Fibroblast of upper back skin (primary cell): ENCODE measurements at places on chromosomes 5 and 9.
A peak's percentile ranks its signal among the peaks of the same experiment; 100 is the strongest.

- DNase-seq = no peak
Observed at GRCh38 chr5:2142456-2142954, 259.8 kb upstream of the IRX4 start.

DNA sequence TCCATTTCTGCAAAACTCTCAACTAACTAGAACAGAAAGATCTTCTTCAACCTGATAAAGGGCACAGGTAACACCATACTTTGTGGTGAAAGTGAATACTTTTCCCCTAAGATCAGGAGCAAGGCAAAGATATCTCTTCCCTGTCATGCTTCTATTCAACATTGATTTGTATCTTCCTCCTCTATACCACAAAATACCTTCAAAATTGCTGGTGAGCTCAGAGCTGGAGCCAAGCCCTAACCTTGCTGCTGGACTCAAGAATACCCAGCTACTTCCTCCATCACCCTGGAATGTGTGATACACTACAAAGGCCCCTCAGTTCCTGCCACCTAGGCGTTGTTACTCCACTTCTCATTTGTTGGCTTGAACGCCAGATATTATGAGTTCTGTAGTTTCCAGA is 499.0 kb downstream of the ACTL7B start:
- DNase-seq = peak; percentile 32

DNA sequence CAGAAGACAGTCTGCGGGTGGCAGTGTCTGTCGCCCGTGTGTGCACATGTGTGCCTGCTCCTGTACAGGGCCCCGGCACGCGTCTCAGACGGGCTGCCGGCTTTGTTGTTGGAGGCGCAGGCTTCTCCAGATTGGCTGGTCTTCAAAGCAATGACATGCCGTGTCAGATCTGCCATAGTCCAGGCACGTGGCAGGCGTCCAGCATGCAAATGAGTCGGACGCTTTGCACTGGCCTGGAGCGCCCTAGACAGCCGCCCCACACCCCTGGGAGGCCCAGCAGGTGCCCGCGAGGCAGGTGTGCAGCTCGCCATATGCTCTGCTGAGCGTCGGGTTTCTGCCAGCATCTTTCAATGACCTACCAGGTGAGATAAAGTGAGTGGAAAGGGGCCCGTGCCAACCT is 71.5 kb downstream of the GADD45G start:
- no peak for DNase-seq

DNA sequence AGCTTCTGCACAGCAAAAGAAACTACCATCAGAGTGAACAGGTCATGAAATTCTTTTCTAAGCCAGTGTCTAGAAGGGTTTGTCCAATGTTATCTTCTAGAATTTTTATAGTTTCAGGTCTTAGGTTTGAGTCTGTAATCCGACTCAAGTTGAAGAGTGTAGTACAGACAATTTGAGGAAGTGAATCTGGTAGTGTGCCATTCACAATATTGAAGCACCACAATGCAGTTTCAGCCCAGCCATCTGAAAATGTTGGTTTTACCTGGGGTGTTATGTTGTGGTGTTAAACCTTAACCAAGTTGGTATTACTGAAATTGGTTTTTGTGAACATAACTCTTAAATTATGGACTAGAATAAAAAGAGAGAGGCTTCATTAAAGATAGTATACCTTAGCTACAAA is 77.2 kb downstream of the ADAMTS16 start:
- DNase-seq = no peak

GRCh38 chr5:175550055-175550805 is 71.9 kb downstream of the SFXN1 start:
- no peak for DNase-seq

- no peak for DNase-seq
Observed at GRCh38 chr9:22413884-22414283, 32.7 kb upstream of the DMRTA1 start.

- DNase-seq = no peak
Observed at GRCh38 chr9:126661521-126662251, 48.0 kb downstream of the LMX1B start.

- no peak for DNase-seq
Observed at GRCh38 chr5:154162539-154163151, 27.9 kb upstream of the GALNT10 start.

GRCh38 chr9:127522727-127523126 is 71.4 kb downstream of the LRSAM1 start:
- peak; percentile 28 for DNase-seq

DNA sequence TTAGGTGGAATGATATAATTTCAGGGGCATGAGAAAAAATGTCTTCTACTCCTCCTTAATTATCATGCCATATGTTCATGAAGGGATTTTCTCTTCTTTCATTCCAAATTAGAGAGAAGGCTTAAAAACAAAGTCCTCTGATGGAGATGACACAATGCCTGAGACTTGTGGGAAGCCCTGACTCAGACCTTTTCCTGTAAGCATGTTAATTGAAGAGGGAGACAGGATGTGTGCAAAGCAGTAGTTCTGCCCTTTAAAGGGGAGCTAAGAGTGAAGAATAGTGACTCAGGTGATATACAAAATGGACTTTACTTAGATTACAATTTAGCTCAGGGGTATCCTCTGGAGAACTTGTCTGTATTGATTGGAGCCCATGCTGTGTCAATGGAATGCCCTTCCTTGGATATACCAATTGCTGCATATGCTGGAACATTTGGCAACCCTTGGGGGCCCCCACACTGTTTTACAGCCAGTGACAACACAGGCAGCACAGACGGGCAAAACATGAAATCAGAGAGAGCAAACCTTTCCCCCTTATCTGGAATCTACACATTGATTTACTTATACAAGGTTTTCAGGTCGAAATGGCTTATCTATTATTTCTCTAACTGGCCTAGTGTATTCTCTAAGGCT is 81.3 kb downstream of the IZUMO3 start:
- peak; percentile 89 for DNase-seq

DNA sequence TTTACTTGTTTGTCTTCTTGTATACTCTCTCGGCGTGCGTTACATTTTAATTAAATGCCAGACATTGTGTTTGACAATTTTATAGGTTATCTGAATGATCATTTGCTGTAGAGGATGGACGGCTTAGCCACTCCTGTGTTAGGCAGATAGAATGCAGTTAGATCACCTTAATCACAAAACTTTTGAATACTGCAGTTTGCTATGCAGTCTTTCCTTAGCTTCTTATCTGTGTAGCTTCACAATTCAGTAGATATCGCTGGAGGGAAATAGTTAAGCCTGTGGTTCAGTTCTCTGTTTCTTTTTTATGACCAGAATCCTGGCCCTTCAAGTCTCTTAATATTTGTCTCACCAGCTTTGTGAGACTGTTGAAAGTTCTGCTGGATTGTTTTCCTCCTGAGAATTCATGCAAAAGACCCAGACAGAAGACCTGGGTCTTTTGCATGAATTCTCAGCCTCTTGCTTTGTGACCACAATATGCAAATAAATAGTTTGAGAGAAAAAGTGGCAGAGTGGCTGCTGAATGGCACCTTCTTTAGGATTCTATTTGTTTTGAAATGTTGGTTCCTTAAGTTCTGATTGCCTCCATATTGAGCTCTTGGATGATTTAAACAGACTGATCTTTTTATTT is 40.2 kb downstream of the RASA1 start:
- no peak for DNase-seq

DNA sequence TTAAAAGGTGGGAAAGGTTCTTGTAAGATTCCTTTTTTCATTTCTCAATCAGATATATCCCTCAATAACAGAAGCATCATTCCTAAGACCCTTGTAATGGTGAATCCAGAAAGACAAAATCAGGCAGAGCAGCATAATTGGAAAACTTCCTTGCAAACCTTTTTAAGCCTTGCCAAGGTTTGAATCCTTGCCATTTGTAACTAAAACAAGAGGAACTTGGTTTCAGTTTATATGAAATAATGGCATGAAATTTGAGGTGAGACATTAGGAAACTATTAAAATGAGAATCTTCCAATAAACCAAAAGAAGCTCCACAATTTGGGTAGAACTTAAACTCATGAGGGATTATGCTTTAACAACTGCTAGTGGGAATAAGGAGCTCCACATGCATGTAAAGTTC is 384.7 kb upstream of the SMC2 start:
- no peak for DNase-seq

- DNase-seq = no peak
Observed at GRCh38 chr5:180080486-180081280, 9.1 kb upstream of the RNF130 start.

DNA sequence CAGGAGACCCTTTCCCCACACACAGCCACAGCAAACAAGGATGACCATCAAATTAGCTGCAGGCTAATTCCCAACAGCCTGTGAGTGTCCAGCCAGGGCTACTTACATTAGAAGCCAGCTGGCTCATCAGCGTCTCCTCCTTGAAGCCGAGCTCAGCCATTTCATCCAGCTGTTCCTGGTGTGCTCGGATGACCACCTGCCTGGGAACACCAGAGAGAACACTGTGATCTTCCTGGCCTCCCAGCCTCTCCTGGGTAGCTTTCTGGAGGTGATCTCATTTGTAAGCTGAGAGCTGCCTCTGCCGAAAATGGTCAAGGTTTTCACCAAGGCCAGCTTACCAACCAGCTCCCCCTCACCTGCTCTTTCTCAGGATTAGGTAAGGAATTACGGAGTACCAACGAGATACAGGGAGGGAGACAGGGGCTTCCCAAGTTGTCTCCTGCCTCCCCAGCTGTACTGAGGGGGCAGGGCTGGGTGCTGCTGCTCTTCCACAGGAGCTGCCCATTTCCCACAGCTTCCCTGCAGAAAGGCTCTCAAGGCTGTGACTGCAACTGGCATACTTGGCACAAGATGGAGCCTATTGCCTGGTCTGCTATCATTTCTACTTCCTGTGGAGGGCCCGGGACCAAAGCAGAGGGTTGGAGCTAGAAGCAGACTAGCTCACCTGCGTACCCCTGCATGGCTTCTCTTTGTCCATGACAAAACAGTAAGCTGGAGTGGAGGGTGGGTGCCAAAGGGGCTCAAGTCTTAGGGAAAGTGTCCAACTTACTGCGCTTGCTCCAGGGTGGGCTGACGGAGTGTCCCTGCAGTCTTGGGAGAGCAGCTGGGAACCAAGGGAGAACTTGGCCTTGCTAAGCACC is 73.9 kb downstream of the KIF24 start:
- no peak for DNase-seq

DNA sequence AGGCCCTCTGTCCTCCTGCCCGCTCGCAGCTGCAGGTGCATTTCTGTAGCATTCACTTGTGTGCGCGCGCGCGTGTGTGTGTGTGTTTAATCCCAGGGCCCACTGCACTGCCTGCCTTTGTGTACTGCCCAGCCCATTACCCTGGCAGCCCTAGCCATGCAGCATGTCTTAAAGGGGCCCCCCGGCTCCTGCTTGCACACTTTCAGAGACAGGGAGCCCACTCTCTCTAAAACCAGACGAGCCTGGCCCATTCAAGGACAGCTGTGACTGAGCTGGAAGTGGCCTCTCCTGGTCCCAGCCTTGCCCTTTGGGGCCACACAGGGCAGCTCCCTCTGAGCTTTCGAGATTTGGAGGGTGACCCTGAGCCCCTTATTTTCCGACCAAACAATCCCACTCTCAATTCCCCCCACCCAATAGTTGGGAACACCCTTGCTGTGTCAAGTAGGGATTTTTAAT is 98.9 kb downstream of the DAB2IP start:
- DNase-seq = no peak

GRCh38 chr5:139061274-139061673 is 136.9 kb downstream of the SIL1 start:
- peak; percentile 84 for DNase-seq

GRCh38 chr5:88799938-88800535 is 82.9 kb downstream of the MEF2C start:
- peak; percentile 41 for DNase-seq

- DNase-seq = peak; percentile 1
Observed at GRCh38 chr9:30771760-30772159, 1612.7 kb upstream of the ACO1 start.

DNA sequence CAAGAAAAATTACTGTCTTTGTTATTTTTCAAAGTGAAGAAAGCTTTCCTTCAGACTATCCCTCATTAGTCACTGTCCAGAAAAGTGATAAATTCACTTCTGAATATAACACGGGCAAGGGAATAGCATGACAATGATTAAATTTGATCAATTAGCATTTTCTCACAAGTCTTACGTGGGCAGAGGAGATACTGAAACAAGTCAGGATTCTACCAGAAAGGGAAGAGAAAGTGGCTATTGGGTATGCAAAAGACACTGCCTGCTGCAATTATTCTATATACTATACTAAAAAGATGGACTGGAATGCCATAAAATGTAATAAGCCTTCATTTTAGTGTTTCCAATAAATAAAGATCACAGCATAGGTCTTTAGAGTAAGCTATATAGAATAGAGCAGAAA is 7.4 kb downstream of the COX7C start:
- DNase-seq = no peak

GRCh38 chr5:36066001-36066539 is 612 bp downstream of the UGT3A2 start:
- no peak for DNase-seq

GRCh38 chr9:121278477-121279261 is 10.7 kb downstream of the GSN start:
- DNase-seq = peak; percentile 100

DNA sequence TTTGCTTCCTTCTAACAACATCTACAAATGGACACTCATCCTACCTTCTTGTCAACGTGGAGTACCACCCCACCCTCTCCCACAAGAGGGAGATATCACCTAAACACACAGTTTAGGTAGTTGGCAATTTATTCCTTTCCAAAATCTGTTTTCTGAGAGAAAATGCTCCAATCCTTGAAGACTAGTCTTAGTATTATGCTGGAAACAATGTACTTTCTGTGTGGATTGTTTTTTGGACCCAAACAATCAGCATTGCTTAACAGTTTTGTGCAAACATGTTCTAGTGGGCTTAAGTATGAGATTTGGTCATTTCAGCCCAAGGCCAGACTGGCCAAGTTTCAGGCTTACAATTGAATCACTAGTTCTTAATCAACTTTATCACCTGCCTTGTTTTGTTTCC is 359.1 kb downstream of the ARHGEF28 start:
- DNase-seq = peak; percentile 51

- DNase-seq = peak; percentile 8
Observed at GRCh38 chr5:5467737-5468136, 45.3 kb downstream of the ICE1 start.

GRCh38 chr9:136492978-136493522 is 10.2 kb upstream of the SEC16A start:
- no peak for DNase-seq

GRCh38 chr5:759781-760362 is 24.7 kb downstream of the ZDHHC11B start:
- no peak for DNase-seq

DNA sequence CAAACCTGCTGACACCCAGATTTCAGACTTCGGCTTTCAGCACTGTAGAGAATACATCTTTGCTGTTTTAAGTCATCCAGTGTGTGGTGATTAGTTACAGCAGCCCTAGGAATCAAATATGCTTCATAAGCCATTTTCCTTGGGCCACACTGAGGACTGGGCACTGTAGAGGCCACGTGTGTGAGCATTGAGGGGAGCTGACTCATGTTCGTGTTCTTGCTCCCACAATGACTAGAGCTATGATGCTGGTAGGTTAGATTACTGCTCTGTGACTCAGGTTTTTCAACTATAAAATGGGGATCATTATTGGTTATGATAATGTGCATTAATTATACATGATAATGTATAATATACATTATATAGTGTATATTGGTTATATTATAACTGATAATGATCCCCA is 96.5 kb upstream of the PALM2AKAP2 start:
- peak; percentile 17 for DNase-seq

GRCh38 chr5:154732212-154732611 is 23.0 kb upstream of the LARP1 start:
- no peak for DNase-seq

GRCh38 chr5:53422539-53422938 is 57.9 kb upstream of the FST start:
- peak; percentile 90 for DNase-seq

- DNase-seq = peak; percentile 26
Observed at GRCh38 chr9:36738318-36738976, 165.8 kb downstream of the MELK start.
